ENCODE measurements at places on chromosomes 1 and 21.
A peak's percentile ranks its signal among the peaks of the same experiment; 100 is the strongest.

DNA sequence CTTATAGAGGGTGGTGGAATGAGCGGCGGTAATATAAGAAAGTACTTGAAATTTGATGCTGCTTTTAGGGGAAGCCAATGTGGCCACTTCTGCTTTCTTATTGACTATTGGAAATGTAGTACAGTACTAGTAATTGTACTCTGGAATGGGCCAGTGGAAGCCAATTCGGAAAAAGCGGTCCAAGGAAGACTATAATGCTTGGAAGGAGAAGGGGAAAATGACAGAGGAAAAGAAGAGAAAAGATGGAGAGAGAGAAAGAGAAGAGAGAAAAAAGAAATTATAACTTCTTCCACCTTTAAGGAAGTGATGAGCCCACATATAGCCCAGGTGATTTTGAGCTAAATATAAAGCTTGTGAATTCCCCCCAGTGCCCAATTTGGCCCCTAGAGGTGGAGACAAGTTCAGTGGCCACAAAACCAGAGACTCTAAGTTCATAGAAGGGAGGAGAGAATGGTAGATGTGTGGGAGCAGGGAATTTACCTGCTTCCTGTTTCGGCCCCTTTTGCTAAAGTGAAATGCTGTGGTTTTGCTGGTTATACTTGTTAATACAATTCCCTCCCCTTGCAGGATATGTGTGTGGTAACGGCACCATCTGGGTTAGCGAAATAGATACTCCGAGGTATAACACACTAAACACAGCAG lies 35.7 kb upstream of the DUSP10 start:
- no peak for DNase-seq

DNA sequence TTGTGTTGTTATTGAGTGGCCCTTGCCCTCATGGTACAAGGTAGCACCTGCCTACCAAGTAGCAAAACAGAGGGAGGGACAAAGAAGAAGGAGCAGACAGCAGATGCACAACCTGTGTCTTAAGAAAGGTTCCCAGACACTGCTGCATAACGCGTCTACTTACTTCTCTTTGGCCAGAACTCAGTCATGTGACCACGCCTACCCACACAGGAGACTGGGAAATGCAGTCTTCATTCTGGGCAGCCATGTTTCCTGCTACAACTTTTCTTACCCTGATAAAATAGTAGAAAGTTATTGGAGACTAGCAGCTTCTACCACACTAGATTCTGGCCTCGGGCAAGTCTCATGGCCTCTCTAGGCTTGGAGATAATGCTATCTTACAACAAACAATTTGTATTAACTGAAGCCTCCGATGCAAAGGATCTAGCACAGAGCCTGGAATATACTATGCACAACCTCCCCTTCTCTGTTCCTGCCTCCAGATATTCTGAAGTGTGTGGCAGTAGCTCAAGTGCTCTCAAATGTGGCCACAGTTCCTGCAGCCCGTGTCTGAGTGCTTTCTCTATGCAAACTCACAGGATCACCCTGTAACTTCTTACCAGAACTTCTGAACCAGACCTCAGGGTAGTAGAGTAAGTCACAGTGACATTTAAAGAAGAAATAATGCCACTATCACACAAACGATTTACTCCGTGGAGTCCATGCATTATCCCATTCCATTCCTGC lies 34.1 kb upstream of the BTG2 start:
- DNase-seq: no peak

GRCh38 chr21:38505654-38506523 lies 7.6 kb upstream of the ERG start:
- DNase-seq: no peak

DNA sequence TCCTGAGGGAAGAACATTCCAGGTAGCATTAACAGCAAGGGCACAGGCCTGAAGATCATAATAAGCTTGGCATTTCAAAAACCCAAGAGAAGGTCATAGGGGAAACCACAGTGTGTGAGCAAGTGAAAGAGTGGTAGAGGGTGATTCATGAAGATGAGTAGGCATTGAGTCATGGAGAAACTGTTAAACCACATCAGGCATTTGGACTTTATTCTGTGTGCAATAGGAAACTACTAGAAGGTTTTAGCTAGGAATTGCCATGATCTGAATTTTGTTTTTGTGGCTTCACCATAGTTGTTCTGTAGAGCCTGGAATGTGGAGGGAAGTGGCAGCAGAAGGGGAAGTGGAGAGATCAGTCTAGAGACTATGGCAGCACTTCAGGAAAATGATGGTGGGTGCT lies 359.0 kb upstream of the PTBP2 start:
- peak; percentile 89 for DNase-seq

GRCh38 chr1:228463559-228464455 lies 23.4 kb upstream of the RNF187 start:
- no peak for DNase-seq

GRCh38 chr1:59265622-59266021 lies 31.3 kb upstream of the FGGY start:
- DNase-seq: no peak

GRCh38 chr21:20040768-20041167 lies 957.4 kb upstream of the NCAM2 start:
- DNase-seq: no peak

GRCh38 chr1:44029260-44029910 lies 1.9 kb downstream of the SLC6A9 start:
- no peak for DNase-seq

DNA sequence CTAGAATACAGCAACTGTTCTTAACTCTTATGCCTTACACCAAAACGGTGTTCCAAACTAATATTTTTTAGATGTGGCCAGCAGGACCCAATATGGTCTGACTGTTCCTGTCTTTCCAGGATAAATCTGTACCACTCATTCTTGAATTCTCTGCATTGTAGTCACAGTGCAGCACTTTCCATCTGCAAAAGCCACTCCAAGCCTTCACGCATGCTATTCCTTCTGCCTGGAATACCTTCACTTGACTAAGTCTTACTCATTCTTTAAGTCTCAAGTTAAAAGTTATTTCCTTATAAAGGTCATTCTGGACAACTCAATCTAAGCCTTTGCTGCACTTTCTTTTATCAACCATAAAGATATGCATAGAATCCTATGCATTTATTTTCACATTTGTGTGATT lies 1194.5 kb downstream of the PLA2G4A start:
- no peak for DNase-seq

DNA sequence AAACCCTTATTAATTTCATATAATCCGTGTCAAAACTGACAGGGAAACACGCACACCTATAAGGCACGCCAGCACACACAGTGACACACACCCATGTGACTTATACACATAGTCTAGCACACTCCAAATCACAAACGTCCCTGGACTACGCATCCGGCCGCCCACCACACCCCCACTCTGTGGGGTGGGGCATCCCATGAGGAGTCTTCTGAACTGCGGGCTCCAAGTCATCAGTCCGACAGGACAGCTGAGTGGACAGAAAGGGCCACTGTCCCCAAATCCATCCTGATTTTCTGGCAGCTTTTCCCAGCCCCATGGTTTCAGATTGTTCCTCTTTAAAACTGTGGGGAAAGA lies 829 bp downstream of the PEA15 start:
- no peak for DNase-seq

- DNase-seq: peak; percentile 27
Measured at GRCh38 chr1:77825131-77825709, 45.8 kb downstream of the MIGA1 start.

- DNase-seq: no peak
Measured at GRCh38 chr21:43277481-43278351, 108.9 kb downstream of the CRYAA start.

GRCh38 chr21:43322311-43322710 lies 104.6 kb downstream of the SIK1 start:
- DNase-seq: no peak

All from BJ (cell line).